HTR-8/SVneo (cell line): ENCODE measurements at places on chromosomes 6 and 20.

DNA sequence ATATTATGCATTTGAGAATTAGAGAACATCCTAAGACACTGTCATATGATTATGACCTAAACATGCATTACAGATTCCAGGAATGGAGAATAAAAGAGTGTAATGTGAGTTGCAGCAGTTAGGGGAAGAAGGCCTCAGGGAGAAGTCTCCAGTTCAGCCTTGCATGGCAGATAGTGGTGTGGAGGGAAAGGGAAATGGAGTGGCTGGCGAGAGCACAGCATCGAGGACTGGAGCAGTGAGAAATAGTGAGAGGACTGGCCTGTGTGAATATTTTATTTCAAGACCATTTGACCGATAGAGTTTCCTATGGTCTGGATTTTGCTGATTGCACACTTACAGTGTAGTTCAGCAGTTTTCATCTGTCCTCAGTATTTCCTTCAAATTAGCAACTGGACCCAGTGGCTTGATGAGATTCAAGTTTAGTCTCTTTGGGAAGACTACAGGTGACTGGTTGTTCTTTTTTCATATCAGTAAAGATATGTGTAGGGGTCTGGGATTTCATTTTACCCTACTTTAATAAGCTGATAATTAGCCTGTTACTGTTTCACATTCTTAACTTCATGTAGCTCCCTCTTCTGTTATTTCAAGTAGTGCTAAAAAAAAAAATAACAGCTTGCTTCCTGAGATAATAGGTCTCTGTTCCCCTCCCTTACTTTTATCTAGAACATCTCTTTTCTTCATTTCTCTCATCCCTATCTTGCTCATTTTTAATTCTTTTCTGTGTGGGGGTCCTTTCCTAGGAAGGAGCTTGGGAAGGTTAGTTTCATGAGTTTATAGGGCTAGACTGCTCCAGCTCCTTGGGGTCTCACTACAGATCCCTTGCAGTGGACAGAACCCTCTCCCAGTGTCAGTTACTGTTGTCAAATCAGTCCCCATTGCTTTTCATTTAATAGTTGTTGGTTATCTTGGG is 27.9 kb downstream of the BLTP3A start:
- no peak for DNase-seq

GRCh38 chr20:21190869-21191268 is 65.0 kb downstream of the KIZ start:
- DNase-seq: no peak

DNA sequence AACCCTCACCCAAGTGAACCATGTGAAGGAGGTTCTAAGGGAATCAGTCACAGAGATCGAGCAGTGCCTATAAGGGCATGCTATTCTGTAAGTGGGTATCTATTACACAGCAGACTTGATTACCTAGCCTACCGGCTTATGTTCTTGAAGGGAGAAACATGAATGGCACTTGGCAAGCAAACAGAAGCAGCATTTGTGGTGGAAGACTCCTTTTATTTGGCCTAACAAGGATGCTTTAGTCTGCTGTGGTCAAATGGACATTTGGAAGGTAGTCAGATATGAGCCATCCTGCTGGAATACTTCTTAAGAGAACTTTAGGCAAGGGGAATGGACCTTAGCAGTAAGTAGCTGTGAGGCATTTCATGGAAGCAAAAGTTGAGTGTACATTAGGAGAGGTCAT is 126.3 kb downstream of the COL12A1 start:
- no peak for DNase-seq

GRCh38 chr6:139605350-139605749 is 230.9 kb upstream of the CITED2 start:
- no peak for DNase-seq

GRCh38 chr6:4994741-4995140 is 9.1 kb downstream of the RPP40 start:
- DNase-seq: no peak

- peak; percentile 43 for DNase-seq
These were observed 338 bp downstream of the SRXN1 start for GRCh38 chr20:652615-653109.

GRCh38 chr20:32204205-32205109 is 3.1 kb downstream of the PLAGL2 start:
- DNase-seq: no peak
